ENCODE measurements at places on chromosomes 6 and 20.

GRCh38 chr6:105515054-105515453 is 112.2 kb upstream of the PREP start:
- no peak for DNase-seq

DNA sequence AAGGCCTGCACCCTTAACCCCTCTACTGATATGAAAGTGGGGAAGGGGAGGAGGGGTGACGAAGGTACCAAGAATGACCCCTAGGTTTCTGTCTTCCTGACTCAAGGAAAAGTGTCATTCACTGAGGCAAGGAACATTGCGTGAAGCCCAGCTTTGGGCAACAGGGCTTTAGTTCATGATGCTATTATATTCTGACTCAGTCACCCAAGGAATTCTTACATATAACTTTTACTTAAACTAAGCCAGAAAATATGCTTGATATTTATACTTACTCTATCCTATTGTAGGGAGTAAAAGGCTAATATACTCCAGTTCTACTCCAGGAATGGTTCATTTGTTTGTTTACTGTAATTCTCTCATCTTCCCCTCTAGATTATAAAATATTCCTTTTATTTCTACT is 60.5 kb downstream of the DOP1A start:
- DNase-seq = no peak

GRCh38 chr6:146741609-146742008 is 142.8 kb downstream of the ADGB start:
- DNase-seq = no peak

DNA sequence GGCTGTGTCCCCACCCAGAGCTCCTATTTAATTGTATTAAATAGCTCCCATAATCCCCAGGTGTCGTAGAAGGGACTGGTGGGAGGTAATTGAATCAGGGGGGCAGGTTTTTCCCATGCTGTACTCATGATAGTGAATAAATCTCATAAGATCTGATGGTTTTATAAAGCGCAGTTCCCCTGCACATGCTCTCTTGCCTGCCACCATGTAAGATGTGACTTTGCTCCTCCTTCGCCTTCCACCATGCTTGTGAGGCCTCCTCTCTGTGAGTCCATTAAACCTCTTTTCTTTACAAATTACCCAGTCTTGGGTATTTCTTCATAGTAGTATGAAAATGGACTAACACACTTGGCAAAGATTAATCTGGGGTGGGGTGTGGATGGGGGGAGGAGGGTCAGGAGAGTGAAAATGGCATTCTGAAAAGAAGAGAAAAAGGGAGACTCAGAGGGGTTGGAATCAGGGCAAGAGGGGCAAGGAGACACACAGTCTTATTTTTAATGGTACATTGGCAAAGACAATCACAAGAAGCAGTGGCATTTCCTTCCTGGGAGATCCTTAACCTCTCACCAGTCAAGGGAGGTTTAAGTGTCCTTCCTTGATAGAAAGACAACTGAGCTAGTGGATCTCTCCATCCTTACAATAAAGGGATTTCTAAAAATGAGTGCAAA is 37.5 kb upstream of the NOX3 start:
- no peak for DNase-seq

DNA sequence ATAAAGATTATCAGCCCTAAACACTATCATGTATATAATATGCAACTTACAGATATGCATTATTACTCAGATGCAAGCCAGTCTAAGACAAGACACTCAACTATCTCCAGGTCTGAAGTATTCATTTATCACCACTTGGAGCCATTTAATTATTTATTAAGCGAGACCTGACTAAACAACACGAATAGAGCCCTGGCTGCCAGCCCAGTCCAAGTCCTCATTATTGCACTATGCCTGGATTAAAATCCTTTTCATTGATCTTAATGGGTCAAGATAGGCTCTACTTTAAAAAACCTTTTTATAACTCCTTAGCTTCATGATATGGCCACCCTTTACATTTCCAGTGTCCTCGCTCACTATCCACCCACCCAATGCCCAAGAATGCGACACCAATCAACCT is 183.1 kb upstream of the MARCKS start:
- DNase-seq = no peak

DNA sequence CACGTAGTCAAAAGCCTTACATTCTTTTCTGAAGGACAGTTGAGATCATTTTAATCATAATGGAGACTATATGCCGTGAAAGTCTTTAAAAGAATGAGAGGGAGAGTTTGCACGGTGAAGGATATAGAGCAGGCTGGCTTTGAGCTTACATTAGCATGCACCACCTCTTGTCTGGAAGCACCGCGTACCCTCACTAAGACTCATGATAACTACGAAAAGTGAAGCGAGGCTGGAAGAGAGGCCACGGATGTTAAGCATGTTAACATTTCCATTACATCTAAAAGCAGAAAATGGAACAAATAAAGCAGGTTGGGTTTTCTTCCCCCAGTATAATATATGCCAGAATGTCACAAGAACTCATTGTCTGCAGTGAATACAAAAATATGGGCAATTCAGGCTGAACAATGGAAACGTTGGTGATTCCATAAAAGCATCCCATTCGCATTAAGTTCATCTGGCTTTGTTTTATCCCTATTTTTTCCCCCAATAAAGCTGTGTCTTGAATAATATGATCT is 40.6 kb upstream of the NKX2-2 start:
- no peak for DNase-seq

DNA sequence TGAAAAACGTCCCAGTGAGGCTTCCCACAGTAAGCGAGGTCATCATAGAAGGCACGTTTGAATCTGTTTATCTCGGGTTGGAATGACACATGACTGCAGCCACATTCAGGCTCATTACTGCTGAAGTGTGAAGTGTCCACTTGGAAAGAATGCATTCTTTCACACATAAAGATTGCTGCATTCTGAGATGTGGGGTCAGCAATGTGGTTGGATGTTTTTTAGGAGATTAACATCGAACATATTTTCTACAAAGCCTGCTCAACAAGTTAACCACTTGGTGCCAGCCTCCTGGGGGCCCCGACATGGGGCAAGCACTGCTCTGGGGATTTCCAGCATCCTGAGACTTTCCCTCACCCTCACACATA is 79.9 kb downstream of the BMP6 start:
- DNase-seq = no peak

DNA sequence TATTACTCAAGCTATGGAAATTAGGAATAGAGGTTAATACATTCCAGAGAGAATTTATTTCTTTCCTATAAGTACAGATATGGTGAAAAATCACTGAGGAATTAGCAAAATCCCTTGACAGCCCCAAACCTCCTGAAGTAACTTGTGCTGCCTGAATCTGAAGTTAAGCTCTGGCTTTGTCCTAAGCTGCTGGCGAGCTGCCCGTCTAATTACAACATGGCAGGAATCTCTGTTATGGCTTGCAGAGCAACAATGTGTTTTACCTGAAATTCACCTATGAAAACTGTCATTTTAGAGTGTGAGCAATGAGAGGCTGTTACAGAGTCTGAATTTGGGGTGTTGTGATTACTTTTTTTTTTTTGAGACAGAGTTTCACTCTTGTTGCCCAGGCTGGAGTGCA is 22.5 kb upstream of the IYD start:
- DNase-seq = no peak
